ENCODE measurements at places on chromosomes 7 and 10.

GRCh38 chr7:37674531-37674930 lies 9.0 kb upstream of the GPR141 start:
- DNase-seq: no peak

DNA sequence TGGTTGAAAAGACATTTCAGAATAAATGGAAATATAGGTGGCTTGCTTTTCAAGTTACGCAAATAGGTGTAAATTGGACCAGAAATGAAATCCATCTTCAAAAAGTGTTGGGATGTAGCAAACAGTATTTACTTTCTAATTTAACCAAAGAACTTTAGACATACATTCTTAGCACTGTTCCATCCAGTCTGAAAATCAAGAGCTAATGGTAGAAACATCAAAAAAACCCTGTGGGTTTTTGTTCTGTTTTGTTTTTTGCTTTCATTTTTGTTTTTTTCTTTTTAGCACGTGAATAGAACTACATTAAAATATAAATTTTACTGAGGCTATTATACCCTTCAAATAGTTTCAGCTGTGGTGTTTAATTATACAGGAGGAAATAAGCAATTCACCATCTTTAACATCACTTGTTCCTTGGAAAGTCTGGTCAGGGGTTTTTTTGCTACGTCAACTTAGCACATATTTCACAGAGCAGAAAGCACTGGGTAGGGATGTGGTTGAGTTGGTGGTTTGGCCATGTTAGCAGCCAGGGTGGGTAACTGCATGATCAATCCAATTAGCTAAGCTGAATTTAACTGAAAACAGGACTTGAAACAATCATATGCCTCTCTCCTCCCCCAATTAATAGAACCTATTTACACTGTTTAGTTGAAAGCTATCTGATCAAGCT lies 275.4 kb upstream of the PFKP start:
- no peak for DNase-seq

DNA sequence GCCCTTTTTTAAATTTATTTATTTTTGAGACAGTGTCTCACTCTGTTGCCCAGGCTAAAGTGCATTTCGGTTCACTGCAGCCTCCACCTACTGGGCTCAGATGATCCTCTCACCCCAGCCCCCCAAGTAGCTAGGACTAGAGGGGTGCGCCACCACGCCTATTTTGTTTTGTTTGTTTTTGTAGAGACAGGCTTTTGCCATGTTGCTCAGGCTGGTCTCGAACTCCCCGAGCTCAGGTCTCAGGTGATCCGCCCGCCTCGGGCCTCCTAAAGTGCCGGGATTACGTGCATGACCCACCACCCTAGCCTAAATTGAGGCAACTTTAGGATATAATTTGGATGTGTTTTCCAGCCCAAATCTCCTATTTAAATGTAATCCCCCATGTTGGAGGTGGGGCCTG lies 805 bp downstream of the ZNF736 start:
- DNase-seq: no peak

DNA sequence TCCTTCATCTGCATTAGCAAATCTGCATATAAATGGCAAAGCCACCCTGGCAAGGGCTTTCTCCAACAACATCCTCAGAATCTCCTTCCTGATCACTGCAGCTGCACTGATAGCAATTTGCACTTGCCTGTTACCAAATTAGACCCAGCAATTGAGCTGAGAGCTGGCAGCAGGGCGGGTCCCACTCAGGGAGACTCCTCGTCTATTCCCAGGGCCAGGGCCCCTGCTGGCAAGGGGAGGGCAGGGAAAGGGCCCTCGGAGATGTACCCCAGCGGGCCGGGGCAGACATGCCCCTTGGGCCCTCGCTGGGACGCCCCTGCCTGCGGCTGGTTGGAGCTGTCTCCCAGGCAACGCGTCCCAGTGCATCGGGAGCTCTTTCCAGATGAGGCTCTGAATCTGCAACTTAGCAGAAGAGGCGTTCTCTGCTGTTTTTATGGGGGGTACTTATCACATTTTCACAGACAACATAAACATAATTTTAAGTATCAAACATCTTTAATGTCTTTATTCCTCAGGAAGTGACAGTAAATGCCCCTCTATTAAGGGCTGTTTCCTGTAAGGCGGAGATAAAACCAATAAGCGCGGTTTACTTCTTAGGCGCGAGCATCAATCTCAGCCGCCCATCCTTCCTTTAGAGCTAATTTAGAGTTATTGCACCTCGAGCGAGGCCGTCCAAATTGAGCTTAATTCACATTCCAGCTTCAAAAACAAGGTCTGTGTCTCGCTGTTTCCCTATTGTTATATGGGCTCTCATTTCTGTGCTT lies 249.0 kb upstream of the PPP2R2D start:
- DNase-seq: no peak

DNA sequence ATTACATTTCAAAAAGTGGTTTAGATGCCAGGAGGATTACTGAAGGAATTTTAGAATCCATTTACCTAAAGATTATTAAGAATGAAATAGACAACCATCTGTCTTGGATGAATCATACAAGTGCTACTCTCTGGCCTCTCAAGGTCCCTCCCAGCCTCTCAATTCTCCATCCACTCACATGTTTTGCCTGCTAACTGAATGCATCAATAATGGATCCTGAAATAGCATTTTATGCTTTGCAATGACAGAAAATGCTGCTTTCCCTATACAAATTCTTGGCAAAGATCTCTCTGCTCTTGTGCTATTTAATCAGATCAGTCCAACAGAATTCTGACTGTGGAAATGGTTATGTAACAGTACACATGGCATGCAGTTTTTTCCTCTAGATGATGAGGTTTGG lies 68.1 kb downstream of the HBP1 start:
- no peak for DNase-seq

GRCh38 chr7:2468227-2468626 lies 8.0 kb downstream of the GRIFIN start:
- no peak for DNase-seq

DNA sequence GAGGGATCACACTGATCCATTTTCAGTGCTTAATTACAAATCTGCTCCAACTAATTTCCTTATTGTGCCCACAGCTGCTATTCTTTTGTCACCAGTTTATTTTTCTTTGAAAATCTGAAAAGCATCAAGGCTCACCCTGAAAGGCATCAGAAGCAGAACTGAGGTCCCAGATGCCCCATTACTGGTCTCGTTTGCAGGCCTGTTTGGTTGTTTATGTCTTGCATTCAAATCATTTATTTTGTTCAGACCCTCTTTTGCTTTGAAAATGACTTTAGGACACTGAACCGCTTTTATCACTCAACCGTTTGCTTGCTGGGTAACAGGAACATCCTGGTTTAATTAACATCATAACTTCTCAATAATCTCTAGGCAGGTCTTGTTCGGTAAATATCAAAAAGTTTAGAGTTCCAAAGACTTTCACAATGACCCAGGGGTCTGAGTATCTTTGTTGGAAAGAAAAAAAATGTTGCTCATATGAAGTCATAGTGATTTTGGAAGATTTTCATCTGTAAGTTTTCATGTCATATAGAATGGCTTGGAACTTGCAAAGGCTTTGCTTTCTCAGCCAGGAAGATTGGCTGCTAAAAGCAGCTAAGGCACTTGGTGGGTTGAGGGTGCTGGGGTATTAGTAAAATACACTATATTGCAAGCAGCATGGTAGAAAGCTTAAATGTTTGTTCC lies 398.3 kb upstream of the NPVF start:
- no peak for DNase-seq

DNA sequence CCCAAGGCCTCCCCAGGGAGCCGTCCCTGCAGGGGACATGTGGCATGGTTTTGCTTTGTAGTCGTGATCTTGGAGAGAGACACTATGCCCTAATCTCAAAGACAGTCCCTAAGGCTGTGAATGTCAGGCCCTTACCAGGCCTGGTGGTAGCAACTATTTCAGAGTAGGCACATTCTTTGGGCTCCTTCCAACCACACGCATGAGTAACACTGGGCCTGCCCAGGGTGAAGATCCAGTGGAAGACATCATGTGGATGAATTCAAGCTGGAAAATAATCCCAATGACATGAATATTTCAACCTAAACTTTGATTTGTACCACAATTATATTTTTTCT lies 39.5 kb upstream of the INSIG1 start:
- no peak for DNase-seq

GRCh38 chr10:58725901-58726300 lies 213.2 kb downstream of the BICC1 start:
- no peak for DNase-seq
